ENCODE measurements at places on chromosomes 7 and 10.

- no peak for DNase-seq
These were observed 22.0 kb upstream of the BEND7 start for GRCh38 chr10:13550802-13551201.

DNA sequence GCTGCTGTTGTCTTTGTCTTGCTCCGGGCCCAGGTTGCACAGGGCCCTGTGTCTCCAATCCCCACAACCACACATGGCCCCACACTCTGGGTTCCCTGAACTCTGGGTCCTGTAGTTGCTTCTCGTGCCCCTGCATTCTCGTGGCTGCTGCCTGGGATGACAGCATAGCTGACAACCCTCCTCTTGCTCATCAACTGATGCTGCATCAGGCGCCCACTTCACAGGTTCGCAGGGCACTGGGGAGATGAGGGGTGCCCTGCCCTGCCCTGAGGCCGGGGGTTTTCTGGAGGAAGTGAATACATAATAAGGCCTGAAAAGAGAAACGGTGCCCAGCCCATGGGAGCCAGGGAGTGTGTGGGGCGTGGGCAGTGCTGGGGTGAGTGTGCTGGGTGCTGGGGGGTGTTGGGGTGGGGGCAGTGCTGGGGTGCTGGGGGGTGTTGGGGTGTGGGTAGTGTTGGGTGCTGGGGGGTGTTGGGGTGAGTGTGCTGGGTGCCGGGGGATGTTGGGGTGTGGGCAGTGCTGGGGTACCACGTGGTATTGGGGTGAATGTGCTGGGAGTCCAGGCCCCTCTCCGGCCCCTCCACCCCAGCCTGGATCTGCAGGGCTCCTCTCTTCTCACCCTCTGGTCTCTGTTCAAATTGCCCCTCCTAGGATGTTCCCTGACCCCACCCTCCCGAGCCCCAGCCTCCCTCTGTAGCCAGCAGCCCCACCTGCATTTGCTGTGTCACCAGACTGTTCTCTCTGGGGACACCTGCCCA lies 2.0 kb upstream of the MTG1 start:
- DNase-seq: no peak

DNA sequence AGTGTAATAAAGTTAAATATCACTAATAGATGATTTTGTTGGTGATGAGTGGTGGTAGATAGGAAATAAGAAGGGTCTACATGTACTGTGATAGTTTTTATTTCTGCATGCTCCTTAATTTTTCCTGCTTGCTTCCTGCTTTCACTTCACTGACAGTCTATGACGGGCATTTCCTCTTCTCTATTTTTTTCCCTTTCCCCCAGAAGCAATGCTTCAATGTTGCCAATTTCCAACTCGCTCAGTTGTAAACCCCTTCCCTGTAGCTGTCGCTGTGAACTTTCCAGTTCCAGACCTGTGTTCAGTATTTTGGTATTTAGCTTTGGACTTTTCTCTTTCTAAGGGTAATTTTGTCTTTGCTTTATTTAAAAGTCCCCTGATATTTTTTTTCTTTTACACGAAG lies 123.5 kb upstream of the AGR3 start:
- DNase-seq: no peak

GRCh38 chr10:11610826-11611247 lies 613 bp downstream of the USP6NL start:
- no peak for DNase-seq
